Natural killer cell treated with Interleukin-12 subunit alpha and Interleukin-12 subunit beta and Interleukin-15 and Interleukin-18, amount 100 ng/mL, for 72 hours (primary cell): ENCODE measurements at places on chromosomes 11 and 22. TPM values are rescaled to one million over a fixed set of nuclear protein-coding genes. Genes with fewer than 3 reads are reported as not detected.

Gene SLC7A4
- not detected for total RNA-seq

Gene CNTF
- total RNA-seq, result 4.7 TPM

Gene DEPDC7
- total RNA-seq, result 3.4 TPM

Gene NLRP14
- total RNA-seq, result not detected

Gene GLB1L2
- 1.7 TPM for total RNA-seq

Gene BTG4
- total RNA-seq, result not detected

Gene BAIAP2L2
- 0.84 TPM for total RNA-seq

Gene OR10G6
- not detected for total RNA-seq

Gene LPXN
- total RNA-seq, result 239 TPM

Gene IMMP1L
- total RNA-seq, result 24.9 TPM

Gene APLNR
- not detected for total RNA-seq

Gene KCNQ1OT1
- total RNA-seq, result 1.1 TPM

Gene PKP3
- total RNA-seq, result not detected

Gene P2RX6
- not detected for total RNA-seq

Gene ANAPC15
- total RNA-seq, result 37.4 TPM

Gene NXPE1
- not detected for total RNA-seq

Gene MYO7A
- total RNA-seq, result not detected

Gene TMEM132A
- not detected for total RNA-seq

Gene PAMR1
- not detected for total RNA-seq

Gene SNX32
- 0.52 TPM for total RNA-seq

Gene SERHL2
- not detected for total RNA-seq

Gene ANGPTL5
- total RNA-seq, result not detected

Gene KRTAP5-7
- 0.26 TPM for total RNA-seq

Gene SCGB1D2
- not detected for total RNA-seq

Gene PNPLA3
- total RNA-seq, result 0.14 TPM

Gene NRXN2
- total RNA-seq, result 1.3 TPM

Gene APOA5
- total RNA-seq, result not detected

Gene KCNJ1
- not detected for total RNA-seq

Gene LDHAL6A
- not detected for total RNA-seq

Gene TBCEL
- total RNA-seq, result 15.9 TPM

Gene CHRNA10
- total RNA-seq, result 6.6 TPM

Gene TTC9C
- 39.4 TPM for total RNA-seq

Gene RPS6KB2
- total RNA-seq, result 112 TPM
